ENCODE measurements at places on chromosomes 3 and 15. TPM values are rescaled to one million over a fixed set of nuclear protein-coding genes. Genes with fewer than 3 reads are reported as not detected.

- peak; percentile 92 for DNase-seq
Measured at GRCh38 chr3:40584625-40585189, 59.9 kb downstream of the ZNF621 start.

- no peak for DNase-seq
Measured at GRCh38 chr3:73004316-73004715, 7.7 kb downstream of the PPP4R2 start.

GRCh38 chr3:174325171-174325570 is 534.0 kb upstream of the NAALADL2 start:
- no peak for DNase-seq

DNA sequence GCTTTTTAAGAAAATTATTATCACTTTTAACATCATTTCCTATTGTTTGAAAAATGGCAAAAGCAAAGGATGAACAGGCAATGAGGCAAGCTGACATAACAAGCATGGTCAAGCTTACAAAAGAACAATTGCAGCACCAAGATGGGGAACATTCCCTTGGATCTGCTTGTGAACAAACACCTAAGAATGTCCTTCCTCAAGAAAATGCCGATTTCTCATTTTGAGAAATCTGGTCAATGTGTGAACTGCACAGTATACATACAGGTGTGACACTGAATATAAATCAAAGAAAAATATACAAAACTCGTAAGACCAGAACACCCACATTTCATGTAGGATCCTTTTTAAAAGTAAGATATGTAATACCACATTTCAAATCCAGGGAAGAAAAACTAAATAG is 58.9 kb downstream of the LRRFIP2 start:
- DNase-seq: no peak

DNA sequence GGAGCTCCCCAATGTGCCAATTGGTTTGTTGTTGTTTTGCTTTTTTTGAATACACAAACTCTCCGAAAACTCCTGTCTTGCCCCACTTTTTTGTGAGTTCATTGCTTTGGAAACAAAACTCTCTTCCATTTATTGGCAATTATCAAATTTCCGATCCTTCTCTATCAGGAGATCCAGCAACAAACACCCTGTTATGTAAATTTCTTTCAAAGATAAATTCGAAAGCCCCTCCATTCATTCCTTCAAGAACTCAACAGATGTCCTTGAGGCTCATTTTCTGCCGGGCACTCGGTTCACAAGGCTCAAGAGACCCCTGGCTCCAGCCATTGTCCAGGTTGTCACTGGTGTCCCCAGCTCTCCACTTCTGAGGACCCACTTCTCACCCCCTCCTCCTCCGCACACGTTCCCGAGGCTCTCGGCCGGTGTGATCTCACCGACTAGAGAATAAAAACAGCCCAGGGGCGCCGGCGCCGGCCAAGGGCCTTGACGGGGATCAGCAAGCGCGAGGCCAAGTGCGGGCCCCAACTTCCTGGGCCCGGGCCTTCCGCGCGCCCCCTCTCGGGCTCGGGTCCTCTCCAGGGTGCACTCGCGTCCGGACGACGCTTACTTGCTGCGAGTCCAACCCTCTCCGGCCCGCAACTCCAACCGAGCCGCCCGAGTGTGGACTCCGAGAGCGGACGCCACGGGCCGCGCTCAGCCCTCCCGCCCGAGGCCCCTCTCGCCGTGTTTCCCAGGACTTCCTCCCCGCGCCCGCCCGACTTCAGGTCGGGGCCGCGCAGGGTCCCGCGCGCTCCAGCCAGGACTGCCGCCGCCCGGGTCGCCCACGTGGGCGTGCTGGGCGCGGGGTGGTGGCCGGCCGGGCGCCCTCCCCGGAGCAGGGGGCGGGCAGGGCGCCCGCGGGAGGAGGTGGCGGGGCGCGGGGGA is 533 bp upstream of the SMAD3 start:
- peak; percentile 84 for DNase-seq

- DNase-seq: no peak
Measured at GRCh38 chr3:30934208-30934550, 39.7 kb upstream of the GADL1 start.

DNA sequence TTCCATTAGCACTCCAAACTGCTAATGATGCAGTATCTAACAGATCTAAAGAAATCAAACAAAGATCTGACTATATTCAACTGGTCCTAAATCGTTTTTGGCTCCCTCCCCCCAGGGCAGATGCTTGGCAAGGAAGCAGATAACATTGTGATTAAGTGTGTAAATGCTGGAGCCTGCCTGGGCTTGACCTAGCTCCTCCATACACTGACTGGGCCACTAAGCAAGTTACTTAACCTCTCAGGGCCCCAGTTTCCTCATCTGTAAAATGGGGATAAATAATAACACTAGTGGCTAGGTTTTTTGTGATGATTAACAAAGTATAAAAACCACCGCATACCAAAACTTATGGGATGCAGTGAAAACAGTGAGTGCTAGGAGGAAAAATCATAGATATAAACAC is 9.2 kb downstream of the EID1 start:
- DNase-seq: no peak

DNA sequence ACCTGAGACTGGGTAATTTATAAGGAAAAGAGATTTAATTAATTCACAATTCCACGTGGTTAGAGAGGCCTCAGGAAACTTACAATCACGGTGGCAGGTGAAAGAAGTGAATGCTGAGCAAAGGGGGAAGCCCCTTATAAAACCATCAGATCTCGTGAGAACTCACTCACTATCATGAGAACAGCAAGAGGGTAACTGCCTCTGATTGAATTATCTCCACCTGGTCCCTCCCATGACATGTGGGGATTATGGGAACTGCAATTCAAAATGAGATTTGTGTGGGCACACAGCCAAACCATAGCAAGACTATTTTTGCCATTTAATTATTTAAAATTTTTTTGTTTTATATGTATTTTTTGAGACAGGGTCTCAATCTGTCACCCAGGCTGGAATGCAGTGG is 27.0 kb upstream of the KCTD6 start:
- DNase-seq: no peak

GRCh38 chr3:164380156-164380555 is 698.1 kb downstream of the SI start:
- no peak for DNase-seq

DNA sequence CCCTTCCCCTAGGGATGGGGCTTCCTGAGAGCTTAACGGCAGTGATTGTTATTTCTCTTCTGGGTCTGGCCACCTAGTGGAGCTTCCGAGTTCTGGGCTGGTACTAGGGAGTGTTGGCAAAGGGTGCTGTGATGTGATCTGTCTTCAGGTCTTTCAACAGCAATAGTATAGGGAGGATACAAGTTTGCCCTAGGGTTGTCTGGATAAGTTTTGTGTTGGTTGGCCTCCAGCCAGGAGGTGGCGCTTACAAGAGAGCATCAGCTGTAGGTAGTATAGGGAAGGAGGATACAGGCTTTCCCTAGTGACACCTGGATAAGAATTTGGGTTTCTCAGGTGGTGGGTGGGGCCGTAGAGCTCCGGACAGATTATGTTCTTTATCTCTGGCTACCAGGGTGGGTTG is 19.2 kb upstream of the CPOX start:
- DNase-seq: no peak

DNA sequence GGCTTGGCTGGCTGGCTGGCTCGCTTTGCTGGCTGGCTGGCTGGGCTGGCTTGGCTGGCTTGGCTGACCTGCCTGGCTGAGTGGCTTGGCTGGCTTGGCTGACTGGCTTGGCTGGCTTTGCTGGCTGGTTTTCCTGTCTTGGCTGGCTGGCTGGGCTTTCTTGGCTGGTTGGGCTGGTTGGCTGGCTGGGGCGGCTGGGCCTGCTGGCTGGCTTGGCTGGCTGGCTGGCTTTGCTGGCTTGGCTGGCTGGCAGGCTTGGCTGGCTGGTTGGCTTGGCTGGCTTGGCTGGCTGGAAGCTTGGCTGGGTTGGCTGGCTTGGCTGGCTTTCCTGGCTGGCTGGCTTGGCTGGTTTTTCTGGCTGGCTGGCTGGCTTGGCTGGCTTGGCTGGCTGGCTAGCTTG is 435.6 kb downstream of the GOLGA6L6 start:
- peak; percentile 72 for DNase-seq

DNA sequence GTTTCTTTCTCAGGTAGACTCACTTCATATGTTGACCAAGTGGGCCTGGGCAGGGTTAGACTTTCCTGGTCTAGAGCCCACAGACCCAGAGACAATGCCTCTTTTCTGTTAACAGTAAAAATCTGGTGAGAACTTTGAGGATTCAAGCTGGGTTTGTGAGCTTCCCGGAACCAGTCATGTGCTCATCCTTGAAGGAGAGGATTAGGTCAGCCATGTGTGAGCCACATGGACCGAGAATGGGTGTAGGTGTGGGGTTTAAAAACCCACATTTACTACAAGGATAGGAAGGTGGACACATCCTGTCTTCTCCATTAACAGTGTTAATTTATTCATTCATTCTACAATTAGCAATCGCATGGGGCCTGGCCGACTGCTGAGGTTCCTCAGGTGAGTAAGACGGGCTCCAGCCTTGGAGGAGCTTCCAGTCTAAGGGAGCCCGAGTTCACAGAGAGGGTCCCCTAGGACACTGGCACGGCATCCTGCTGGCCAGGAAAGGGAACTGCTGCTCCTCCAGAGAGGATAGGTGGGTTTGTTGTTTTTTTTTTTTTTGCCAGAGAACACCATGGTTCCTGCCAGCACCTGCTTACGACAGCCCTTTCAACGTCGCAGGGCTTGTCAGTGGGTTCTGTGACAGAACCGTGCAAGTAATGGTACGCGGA is 69.0 kb downstream of the SQOR start:
- no peak for DNase-seq

GRCh38 chr3:5390221-5390620 is 202.7 kb downstream of the EDEM1 start:
- DNase-seq: no peak

DNA sequence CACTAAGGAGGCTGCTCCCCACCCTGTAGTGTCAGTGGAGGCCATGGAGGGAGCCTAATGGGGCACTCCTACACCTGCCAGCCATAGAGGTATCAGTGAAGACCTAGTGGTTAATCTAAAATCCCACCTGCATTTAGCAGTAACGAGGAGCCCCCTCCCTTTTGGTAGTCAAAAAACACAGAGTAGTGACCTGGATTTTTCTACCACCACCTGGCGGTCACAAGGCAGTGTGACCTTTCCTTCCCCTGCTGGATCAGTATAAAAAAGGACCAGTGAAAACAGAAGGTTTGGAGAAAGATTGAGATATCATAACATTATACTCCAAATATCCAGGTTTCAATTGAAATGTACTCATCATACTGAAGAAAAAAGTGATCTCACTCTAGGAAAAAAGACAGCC is 241.2 kb downstream of the PYDC2 start:
- DNase-seq: no peak

DNA sequence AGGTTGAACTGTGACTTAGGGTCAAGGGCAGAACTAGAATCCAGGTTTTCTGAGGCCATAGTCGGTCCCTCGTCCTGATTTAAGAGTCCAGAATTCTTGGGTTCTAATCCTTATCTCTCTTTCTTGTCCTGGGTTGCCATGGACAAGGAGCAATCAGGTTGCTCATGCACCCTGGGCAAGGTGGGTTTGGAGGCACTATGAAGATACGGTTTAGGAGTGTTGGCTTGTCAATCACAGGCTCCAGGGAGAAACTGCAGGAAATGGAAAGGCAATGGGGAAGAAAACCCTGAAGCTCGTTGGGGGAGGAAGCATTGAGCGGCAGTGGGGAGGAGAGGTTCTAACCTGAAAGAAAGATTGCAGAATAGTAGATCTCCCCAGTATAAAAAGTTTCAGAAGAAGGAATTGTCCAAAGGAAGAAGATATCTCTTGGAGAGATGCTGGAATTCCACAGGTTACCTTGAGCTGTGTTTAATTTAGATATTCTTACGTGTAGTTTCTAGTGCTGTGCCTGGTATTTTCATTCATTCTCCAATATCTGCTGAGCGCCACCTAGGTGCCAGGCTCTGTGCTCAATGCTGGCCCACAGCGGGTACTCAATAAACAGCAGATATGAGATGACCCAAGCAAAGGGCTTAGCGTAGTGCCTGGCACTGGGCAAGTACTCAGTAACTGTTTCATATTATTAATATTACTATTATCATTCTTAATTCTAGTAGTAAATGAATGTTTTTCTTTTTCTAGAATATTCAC is 2.0 kb downstream of the ACAN start:
- DNase-seq: no peak

DNA sequence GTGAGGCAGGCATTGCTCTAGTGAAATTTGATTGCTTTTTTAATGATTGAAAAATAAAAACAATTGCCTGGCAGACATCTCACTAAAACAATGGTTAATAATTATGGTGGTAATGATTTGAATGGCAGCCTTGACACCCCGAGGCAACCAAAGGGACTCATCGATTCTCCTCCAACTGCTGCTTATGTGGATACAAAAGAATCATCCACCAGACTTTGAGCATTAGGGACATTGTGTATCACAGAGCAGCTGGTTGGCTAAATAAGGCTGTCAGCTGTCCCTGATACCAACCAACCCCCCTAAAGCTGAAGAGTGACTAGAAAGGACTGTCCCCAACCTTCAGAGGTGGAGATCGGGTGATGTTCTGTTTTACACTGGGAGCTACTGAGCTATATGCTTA is 1.7 kb upstream of the CD47 start:
- DNase-seq: no peak

GRCh38 chr3:30522476-30522875 is 83.9 kb upstream of the TGFBR2 start:
- no peak for DNase-seq

DNA sequence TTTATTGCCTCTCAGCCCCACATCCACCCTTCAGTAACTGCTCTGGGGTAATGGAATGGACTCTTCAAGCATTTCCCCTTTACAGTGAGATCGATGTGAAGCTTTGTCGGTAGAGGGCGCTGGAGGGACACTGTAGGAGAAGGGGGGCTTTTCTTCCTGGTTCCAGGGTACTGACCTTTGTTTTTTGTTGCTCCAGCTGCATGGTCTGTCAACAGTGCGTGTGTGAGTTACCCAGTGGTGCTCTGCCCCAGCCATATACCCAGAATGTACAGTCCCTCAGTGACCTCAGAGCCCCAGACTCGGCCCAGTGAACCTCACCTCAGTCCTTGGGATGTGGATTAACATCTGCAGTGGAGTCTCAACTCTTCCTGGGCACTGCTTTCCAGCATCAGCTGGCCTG is 180.3 kb upstream of the TSC22D2 start:
- DNase-seq: no peak

GRCh38 chr3:72345237-72345878 is 502.9 kb downstream of the SHQ1 start:
- DNase-seq: no peak

Gene PLA2G4D
- total RNA-seq: not detected

Gene CPLX3
- total RNA-seq: 2.8 TPM

Gene SLC9C1
- total RNA-seq: 0.95 TPM

Gene HRH1
- total RNA-seq: 1.8 TPM

Gene TLR9
- 0.38 TPM for total RNA-seq

Gene APOD
- 327 TPM for total RNA-seq

Gene GOLGA8G
- total RNA-seq: not detected
